ENCODE measurements at places on chromosomes 13 and 19. TPM values are rescaled to one million over a fixed set of nuclear protein-coding genes. Genes with fewer than 3 reads are reported as not detected.

Gene GPR12
- polyA plus RNA-seq = 0.06 TPM

Gene OR7C1
- 0.06 TPM for polyA plus RNA-seq

Gene LRRC63
- polyA plus RNA-seq = 0.16 TPM

Gene PCSK4
- 9.6 TPM for polyA plus RNA-seq

Gene ACP7
- 0.66 TPM for polyA plus RNA-seq

Gene SLC25A41
- polyA plus RNA-seq = 0.25 TPM

Gene NCCRP1
- polyA plus RNA-seq = 1.1 TPM

Gene PPP1R37
- polyA plus RNA-seq = 19.4 TPM

Gene CEACAM3
- polyA plus RNA-seq = not detected

Gene XPO4
- 21.6 TPM for polyA plus RNA-seq

Gene THAP8
- 13.5 TPM for polyA plus RNA-seq

Gene TRMT1
- polyA plus RNA-seq = 48.0 TPM

GRCh38 chr19:1276628-1277022 is 1.3 kb downstream of the FAM174C start:
- DNase-seq = no peak

- no peak for DNase-seq
Measured at GRCh38 chr19:41588497-41589209, 12.7 kb downstream of the CEACAM21 start.

GRCh38 chr19:43719378-43719868 is 3.5 kb downstream of the IRGC start:
- DNase-seq = no peak

- no peak for DNase-seq
Measured at GRCh38 chr13:111511805-111512504, 191.5 kb downstream of the TEX29 start.

DNA sequence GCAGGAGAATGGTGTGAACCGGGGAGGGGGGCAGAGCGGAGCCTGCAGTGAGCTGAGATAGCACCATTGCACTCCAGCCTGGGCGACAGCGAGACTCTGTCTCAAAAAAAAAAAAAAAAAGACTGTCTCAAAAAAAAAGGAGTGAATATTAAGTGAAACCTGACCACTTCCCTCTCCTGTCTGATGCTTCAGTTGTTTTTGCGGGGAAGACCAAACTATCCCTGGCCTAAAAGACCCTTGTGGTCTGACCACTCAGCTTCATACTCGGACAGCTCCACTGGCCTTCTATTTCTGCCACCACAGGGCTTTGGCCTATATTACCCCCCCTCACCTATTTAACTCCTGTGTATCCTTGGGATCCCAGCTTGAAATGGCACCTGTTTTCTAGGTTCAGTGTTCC is 2.3 kb downstream of the CLASRP start:
- no peak for DNase-seq

- no peak for DNase-seq
Measured at GRCh38 chr19:16520986-16521624, 21.1 kb downstream of the CHERP start.

GRCh38 chr13:32659736-32660135 is 73.5 kb downstream of the PDS5B start:
- no peak for DNase-seq

- no peak for DNase-seq
Measured at GRCh38 chr19:52590728-52591127, 20.6 kb downstream of the ZNF701 start.

DNA sequence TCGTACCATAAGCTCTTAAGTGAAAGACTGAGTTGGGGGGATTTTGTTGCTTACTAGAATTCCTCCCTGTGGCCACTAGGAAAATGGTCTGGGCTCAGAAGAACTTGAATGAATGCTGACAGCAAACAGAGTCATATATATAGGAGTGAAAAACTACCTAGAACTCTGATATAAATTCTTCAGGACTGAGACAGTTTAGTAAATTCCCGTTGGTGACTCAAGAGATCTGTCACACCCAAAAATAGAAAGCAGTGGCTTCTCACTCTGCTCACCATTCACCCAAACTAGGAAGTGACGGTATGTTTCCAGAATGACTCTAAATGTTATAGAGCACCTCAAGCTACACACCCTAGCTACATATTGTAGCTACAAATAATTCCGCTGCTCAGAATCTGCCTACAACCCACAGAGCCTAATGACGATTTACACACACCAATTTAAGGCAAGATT is 116.2 kb downstream of the TBC1D4 start:
- DNase-seq = no peak

DNA sequence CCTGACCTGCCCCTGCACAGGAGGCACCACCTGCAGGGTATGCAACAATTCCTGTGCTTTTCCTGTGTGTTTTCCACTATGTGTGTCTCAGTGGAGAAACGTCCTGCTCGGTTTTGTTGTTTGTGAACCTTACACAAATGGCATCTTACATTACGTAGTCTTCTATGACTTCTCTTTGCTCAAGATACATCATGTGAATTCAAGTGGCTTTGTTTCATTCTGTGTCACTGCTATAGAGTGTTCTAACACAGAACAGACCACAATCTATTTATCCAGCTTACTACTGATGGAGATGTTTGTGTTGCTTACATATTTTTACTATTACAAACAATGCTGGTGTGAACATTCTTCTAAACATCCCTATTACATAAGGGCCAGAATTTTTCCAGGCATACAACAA is 97.7 kb downstream of the ANKRD10 start:
- no peak for DNase-seq

- no peak for DNase-seq
Measured at GRCh38 chr13:112366907-112367646, 9.1 kb upstream of the SPACA7 start.

- no peak for DNase-seq
Measured at GRCh38 chr13:47299304-47299703, 402.5 kb upstream of the HTR2A start.

DNA sequence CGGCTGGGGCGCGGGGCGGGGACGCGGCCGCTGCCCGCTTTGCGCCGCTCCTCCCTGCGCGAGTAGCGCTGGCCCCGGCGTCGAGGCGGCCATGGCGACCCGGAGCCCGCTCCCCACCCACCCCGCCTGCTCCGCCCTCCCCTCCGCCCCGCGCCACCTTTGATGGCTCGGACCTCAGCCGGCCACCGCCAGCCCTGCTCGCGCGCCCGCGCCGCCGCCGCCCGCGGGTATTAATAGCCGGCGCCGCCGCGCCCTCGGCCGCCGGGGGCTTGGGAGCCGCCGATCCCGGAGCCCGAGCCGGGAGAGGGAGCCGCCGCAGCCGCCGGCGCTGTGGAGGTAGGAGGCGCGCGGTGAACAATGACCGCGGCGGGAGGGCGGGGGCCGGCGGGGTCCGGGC is 261 bp downstream of the FARP1 start:
- DNase-seq = no peak

DNA sequence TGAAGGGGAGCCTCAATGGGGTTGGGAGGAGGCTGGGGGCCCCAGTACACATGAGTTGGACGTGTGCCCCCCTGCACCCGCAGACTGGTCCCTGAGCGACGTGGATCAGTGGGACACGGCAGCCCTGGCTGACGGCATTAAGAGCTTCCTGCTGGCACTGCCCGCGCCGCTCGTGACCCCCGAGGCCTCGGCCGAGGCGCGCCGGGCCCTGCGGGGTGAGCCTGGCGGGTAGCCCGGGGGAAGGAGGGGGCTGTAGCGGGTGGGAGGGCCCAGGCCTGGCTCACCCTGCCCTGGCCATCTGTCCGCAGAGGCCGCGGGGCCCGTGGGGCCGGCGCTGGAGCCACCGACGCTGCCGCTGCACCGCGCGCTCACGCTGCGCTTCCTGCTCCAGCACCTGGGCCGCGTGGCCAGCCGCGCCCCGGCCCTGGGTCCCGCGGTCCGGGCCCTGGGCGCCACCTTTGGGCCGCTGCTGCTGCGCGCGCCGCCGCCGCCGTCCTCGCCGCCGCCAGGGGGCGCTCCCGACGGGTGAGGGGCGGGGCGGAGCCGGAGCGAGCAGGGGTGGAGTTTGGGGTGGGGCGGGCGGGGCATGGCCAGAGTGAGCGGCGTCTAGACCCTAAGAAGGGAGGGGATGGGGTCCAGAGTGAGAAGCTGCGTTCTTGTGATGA is 8.1 kb downstream of the PIK3R2 start:
- no peak for DNase-seq

GRCh38 chr19:48186541-48186991 is 16.1 kb downstream of the ZSWIM9 start:
- DNase-seq = no peak

GRCh38 chr13:41034881-41035280 is 15.8 kb upstream of the ELF1 start:
- DNase-seq = no peak

- no peak for DNase-seq
Measured at GRCh38 chr19:7663706-7664105, 5.1 kb upstream of the RETN start.

DNA sequence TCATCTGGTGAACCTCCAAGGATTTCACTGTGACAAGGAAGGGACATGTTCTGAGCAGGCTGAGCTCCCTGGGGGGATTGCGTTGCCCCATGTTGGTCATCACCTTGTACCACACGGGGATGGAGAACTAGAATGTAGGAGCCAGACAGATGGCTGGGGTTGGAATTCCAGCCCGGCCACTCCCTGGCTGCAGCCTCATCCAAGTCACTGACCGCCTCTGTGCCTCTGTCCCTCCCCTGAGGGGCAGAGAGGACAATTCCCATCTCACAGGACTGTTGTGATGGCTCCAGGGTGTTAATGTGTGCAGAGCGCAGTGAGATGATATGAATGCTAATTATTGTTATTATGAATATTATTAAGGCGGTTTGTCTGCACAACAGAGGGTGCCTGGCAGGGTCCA is 24.1 kb downstream of the ADGRL1 start:
- DNase-seq = no peak

- peak; percentile 21 for DNase-seq
Measured at GRCh38 chr13:46387064-46387851, at the start of gene RUBCNL. Gene RUBCNL, minus strand, starts transcription at chr13:46387252. Its CDS starts 14,777 bp downstream, at chr13:46372475.

GRCh38 chr13:78185700-78186099 is 267.1 kb upstream of the EDNRB start:
- no peak for DNase-seq

DNA sequence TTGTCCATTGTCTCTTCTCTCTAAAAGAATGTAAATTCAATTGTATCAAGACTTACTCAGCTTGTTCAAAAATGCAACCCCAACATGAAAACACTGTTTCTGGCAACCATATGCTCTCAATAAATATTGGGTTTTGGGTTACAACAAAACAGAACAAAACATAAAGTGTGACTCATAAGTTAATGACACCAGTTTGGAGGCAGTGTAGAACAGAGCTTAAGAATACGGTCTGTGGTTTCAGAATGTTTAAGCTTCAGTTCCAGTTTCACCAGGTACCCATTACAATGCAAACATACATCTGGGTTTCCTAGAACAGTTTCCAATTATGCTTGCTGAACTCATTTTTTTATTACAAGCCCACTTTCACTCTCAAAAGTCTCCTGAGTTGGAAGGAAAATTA is 285.8 kb upstream of the PCDH9 start:
- no peak for DNase-seq

GRCh38 chr19:35403116-35403760 is 32.4 kb downstream of the GPR42 start:
- DNase-seq = no peak

DNA sequence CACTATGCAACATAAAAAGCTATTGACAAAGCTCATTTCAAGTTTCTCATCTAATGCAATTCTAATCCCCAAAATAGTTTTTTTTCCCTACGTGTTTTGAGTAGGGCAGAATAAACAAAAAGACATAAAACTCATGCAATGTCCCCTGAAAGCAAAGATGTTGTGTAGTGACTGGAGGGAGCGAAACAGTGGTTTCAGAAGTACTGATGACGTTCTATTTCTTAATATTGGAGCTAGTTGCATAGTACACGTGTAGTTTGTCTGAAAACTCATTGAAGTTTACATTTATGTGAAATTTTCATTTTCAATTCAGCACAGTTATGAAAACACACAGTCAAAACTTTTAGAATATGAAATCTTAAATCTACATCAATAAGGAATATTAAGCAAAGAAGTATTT is 31.6 kb downstream of the USP12 start:
- no peak for DNase-seq

GRCh38 chr13:29511106-29511796 is 84.2 kb downstream of the SLC7A1 start:
- DNase-seq = no peak

GRCh38 chr13:42883142-42883541 is 101.8 kb downstream of the FAM216B start:
- DNase-seq = no peak

DNA sequence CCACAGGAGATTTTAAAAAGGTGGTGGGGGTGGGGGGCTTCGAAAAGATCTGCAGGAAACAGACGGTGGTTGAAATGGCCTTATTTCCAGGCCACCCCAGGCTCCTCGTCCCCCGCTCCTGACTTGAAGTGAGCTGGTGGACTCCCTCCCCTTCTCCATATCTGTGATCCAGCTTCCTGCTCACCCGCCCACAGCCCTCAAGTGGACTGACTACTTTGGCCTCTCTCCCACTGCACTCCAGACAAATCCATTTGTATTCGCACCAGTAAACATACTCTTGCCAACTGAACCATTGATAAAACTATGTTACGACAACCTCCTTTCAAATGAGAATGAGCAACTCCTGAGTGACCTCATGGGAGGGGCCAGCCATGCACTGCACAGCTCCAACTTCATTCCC is 259.5 kb downstream of the COL4A1 start:
- DNase-seq = peak; percentile 59

DNA sequence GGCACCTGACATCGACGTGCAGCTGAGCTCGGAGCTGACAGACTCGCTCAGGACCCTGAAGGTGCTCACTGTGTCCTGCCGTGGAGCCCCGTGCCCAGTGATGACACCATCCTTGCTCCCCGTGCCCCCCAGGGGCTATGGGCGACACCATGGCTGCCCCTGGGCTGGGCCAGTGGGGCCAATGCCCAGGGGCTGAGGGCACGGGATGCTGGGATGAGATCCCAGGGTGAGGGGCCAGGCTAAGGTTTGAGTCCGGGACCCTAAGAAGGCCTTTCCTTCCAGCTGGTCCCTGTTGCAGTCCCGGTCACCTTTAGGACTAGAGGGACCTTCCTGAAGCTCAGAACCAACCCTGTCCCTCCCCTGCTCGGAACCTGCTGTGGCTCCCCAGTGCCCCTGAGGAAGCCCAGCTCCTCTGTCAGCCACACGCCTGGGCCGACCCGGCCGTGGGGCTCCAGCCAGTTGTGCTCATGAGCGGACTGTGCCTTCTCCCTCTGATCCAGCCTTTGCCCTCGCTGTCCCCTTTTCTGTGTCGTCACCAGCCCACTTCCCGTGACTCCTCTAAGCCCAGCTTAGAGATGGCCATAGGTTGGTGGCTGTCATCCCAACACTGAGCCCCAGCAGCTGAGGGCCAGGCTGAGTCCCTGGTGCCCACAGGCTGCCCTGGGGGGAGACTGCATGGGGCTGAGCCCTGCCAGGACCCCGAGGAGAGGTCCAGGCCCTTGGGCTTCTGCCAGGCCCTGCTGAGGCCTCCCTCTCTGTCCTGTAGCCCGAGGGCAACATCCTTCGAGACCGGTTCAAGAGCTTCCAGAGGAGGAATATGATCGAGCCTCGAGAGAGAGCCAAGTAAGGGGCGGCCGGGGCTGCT is 10.6 kb downstream of the NOP53 start:
- DNase-seq = no peak

All from left renal cortex interstitium (tissue), 4 donors.